Activated CD4-positive, alpha-beta T cell treated with anti-CD3 and anti-CD28 coated beads for 48 hours (primary cell): ENCODE measurements at places on chromosomes 2 and 18.

- no peak for DNase-seq
Measured at GRCh38 chr2:9811679-9812511, 31.4 kb upstream of the TAF1B start.

DNA sequence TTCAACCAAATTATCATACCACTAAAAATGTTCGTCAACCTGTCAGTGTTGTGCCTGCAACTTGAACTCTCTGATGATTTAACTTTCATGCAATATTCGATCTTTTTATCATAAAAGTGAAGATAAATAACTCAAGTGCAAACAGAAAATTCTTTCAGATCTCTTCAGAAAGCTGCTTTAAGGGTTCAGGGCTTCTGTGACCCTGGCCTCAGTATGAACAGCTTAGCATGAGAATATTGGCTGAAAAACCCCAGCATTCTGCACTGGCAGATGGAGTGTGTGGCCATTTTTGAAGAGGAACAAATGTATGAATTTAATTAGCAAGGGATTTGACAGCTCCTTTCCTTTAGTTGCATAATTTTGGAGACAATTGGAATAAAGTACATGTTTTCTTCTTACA, 851.4 kb upstream of the SOX11 start:
- DNase-seq = no peak

- no peak for DNase-seq
Measured at GRCh38 chr2:235170536-235171521, 219.0 kb downstream of the SH3BP4 start.

DNA sequence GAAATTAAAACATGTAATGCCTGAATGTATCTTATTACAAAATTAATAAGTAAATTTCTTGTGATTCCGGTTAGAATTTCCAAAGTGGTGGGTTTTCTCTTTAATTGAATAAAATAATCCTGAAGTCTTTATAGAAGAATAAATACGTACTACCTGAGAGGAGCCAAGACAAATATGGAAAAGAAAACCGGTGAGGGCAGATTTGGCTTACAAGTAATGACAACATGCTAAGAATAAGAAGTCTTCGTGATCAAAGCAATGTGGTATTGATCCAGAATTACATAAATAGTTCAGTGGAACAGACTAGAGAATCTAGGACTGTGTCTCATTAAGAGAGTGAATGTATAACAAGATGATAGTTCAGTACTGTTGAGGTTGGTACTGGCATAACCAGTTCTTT, 167.5 kb downstream of the NEDD4L start:
- DNase-seq = no peak
